ENCODE measurements at places on chromosomes 2 and 18.

- DNase-seq: no peak
These were observed 50.8 kb upstream of the NFE2L2 start for GRCh38 chr2:177315364-177315763.

DNA sequence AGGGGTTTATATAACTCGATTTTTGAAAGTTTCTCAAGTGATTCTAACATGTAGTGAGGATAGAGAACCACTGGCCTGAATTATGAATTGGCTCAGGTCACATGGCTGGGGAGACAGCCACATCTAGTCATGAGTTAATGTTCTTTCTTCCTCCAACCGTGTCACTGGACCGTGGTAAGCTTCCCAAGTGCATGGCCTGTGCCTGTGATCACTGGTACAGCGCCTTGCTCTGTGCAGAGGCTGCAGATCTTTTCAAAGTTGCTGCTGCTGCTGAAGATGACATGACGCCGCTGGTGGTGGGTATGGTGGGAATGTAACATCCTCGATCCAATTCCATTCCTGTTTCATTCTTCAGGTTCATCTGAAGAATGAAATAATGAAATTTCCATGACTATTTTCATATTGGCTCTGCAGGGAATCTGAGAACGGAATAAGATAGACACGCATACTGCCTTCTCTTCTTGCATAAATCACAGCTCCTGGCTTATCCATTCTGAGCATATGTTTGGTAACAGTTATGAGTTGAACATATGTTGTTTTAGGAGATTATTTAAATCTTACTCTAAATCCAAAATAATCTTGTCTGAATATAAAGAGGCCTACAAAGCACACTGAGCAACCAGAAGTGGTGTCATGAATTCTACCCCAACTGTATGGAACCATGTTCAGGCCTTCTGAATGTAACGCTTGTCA, 100.5 kb upstream of the THSD7B start:
- DNase-seq: no peak

DNA sequence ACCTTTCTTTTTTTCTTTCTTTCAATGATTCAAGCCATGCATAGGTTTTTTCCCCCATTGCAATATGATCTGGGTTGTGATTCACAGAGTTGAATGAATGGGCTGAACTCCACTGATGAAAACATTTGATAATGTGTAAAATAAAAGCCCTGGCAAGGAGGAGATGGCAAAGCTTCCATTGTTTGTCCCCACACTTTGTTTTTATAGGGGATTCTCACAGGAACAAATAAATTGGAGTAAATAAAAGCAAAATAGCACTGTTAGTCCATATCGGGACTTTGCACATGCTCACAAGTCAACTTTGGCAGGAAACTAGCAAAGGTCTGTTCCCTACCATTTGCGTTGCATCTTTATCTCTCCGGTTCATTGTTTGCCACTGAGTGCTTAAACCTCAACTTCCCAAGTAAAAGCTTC, 55.7 kb downstream of the MEIS1 start:
- no peak for DNase-seq

DNA sequence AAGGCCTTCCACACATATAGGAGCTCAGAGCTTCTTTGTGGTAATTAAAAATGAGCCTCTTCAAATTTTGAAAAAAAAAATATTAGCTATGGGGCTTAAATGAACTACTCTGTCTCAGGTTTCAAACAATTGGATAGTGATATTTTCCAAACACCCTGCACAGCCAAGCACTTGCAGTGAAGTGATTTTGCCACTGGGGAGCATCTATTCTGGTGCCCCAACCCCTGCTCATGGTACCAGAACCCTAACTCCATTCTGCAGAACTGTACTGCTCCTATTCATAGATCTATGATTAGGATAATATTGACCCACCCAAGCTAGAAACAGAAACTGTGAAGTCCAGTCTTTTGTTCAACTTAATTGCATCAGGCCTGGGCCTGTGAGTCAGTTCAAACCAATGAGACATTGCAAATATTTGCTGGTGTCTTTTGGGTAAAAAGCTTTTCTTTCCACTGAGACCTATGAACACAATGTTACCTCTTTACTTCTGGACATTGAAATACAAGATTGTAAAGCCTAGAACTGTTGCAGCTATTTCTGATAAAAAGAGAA, 324.0 kb downstream of the GALNT13 start:
- DNase-seq: no peak

DNA sequence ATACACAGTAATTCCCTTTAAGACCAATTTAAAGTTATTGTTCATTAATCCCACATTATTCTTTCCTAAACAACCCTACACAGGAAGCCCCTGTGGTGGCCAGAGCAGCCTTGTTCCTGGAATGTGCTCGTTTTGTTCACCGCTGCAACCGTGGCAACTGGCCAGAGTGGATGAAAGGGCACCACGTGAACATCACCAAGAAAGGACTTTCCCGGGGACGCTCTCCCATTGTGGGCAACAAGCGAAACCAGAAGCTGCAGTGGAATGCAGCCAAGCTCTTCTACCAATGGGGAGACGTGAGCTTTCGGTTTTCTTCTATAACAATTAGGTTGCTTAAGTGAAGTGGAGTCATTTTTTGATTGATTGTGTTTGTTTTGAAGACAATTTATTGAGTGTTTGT, 101.0 kb downstream of the UNC80 start:
- no peak for DNase-seq

GRCh38 chr18:2917259-2918047, 70.6 kb downstream of the EMILIN2 start:
- no peak for DNase-seq
